ENCODE measurements at places on chromosomes 3 and 15.

GRCh38 chr15:101019366-101019896 lies 100.3 kb downstream of the LRRK1 start:
- no peak for DNase-seq

DNA sequence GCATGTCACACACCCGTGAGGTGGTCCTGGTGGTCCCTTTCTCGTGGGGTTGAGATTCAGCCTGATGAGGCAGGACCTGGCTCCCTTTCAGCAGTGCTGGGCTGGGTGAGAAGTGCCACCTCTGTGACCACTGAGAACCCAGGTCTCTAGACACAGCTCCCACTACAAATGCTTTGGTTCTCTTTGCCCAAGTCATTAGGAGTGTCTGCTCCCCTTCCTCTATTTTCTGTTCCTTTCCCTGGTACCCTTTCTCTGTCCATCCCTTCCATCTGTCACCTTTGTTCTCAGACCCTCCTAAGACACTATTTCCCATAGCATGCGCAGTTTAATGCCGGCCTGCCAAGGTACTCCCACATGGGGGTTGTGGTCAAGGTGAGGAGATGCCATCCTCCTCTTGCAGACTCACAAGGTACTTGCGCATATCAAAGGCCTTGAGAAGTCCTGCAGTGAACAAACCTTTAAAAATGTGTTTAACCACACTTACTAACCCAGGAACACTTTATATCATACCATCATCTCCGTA lies 297.7 kb downstream of the LRTM1 start:
- DNase-seq, result no peak

- no peak for DNase-seq
These were observed 687 bp downstream of the ALDH1A3 start for GRCh38 chr15:100880139-100880896.

DNA sequence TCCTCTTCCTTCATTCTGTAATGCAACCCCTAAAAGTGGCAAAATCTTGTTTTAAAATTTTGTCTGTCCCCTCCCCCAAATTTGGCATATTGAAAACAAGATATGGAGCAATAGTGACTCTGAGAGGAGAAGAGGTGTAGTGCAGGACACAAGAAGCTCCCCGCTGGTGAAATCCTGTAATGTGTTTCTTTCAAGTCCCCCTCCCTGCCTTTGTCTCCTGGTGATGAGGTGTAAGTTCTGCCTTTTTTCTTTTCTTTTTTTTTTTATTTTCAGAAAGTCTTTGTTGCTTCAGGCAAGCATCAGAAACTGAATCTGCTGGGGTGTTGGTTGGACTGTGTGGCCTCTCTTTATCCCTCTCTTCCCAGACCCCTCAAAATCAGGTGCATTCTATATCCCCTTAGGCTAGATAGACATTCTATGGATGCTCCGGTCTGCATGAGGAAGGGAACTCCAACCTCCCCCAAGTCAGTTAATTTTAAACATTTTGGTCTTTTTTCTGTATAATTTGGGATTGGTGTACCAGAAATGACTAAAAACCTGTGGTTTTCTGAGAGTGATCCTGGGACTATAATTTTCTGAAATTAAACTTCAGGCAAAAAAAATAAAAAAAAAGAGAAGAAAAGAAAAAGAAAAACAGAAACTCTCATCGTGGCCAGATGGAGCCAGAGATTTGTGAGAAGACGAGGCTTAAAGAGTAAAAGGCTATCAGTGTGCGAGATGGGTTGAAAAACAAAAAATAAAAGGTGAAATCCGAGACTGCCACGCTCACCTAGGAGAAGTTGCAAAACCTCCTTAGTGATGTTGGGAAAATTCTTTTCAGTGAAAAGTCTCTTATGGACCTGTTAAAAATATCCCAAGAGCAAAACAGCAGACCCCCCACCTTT lies 21.4 kb downstream of the ACKR2 start:
- peak; percentile 30 for DNase-seq

DNA sequence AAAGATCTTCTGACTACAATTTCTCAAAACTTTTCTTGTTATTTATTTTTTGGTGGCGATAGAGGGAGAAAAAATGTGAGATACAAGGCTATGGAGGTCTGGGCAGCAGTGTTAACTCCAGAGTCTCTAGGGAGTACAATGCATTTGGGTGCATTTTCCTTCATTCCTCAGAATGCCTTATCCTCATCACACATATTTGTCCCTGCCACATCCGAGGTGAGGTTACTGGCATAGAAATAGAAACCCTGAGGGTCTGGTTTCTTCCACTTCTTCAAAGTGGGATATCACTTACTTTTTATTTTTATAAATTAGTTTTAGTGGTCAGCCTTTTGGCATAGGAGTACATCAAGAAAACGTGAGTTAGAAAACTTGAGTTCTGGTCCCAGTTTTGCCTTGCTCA lies 150.4 kb downstream of the TIGIT start:
- no peak for DNase-seq

- peak; percentile 87 for DNase-seq
These were observed 2.4 kb downstream of the ARHGEF3 start for GRCh38 chr3:56799251-56799882.

GRCh38 chr3:146166826-146167225 lies 5.8 kb upstream of the PLOD2 start:
- no peak for DNase-seq

GRCh38 chr15:51327081-51327480 lies 11.3 kb downstream of the CYP19A1 start:
- DNase-seq, result no peak

GRCh38 chr3:183514021-183514420 lies 41.5 kb downstream of the KLHL6 start:
- no peak for DNase-seq

GRCh38 chr3:159620281-159620680 lies 368.4 kb upstream of the IL12A start:
- DNase-seq, result no peak

GRCh38 chr3:11668243-11669235 lies 24.8 kb upstream of the VGLL4 start:
- DNase-seq, result no peak

DNA sequence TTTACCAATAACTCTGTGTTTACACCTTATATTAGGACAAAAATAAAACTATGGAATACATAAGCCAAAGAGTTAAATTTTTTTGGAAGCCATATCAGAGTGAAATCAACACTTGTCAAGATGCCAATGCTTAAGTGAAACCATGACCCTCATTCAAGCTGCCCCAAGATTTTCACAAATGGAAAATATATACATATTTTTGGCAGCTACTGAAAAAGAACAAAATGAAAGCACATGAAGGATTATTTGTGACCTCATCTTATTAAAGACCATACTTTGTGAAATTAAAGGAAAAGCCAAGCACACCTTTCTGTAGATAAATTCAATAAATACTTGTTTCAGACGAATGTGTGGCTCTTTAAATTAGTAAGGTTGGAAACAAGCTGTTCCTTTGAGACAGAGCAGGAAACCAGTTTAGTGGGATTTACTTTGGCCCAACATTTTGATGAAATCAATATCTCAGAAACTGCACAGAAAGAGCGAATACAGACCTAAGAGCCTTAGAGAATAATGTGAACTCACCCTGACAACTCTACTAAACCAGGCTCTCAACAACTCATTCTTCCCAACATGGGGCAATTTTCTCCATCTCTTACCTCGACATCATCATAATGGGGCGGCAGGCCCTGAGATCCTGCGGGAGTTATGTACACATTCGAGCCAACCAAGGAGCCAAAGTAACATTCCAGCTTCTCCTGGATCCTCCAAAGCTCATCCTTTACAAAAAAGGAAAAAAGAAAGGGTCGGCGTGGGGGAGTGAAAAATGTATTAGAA lies 11.1 kb downstream of the RIOX2 start:
- DNase-seq, result no peak

DNA sequence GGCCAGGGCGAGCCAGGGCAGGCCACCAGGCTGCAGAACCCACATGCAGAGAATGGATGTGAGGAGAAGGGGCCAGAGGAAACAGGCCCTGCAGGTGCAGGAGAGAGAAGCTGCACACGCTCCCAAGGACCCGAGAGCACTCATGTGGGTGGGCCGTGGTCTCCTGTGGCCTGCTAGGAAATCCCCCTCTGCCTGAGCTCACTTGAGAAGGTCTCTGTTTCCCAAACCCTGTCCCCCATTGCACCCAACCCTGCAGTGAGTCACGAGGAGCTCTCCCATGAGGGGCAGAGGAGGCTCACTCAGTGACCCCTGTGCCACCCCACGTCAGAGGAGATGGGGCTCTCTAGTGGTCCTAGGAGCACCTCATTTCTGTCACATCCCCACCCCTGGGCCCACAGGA lies 111.1 kb downstream of the KLF13 start:
- no peak for DNase-seq

- DNase-seq, result peak; percentile 10
These were observed 126.5 kb upstream of the THBS1 start for GRCh38 chr15:39454189-39454986.

DNA sequence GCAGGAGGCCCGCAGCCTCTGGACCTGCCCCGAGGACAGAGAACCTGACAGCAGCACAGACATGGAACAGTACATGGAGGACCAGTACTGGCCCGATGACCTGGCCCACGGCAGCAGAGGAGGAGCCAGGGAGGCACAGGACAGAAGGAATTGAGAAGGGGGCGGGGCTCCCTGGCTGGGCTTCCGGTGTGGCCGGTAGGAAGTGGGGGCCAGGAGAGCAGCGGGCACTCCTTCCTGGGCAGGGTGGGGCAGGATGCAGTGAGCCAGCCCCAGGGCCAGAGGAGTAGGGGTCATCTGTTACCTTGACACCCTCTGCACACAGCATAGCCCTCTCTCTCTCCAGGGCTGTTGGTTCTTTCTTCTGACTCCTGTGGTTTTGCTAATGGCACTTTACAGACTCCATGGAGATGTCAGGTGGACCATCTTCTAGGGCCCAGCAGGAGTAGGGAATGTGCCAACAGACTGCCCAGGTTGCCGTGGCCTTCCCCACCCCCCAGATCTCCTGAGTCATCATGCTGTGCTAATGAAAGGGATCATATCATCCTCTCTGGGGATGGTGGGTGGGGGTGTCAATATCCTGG lies 8.6 kb upstream of the ISG20 start:
- DNase-seq, result no peak

DNA sequence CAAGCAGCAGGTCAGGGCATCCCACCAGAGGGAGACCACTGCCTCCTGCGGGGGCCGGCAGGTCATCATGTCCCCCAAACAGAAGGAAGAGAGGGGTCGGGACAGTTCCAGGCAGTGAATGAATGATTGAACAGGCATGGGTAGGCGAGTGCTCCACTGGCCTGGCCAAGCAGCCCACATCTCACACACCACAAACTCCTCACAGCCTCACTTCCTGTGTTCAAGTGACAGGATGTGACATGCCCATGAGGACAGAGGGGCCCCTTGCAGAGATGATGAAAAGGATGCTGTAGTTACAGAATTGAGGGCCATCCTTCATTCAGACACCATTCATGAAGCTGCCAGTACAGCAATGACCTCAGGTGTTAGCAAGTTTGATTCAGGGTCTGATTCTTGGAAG lies 3.7 kb downstream of the IQSEC1 start:
- no peak for DNase-seq

DNA sequence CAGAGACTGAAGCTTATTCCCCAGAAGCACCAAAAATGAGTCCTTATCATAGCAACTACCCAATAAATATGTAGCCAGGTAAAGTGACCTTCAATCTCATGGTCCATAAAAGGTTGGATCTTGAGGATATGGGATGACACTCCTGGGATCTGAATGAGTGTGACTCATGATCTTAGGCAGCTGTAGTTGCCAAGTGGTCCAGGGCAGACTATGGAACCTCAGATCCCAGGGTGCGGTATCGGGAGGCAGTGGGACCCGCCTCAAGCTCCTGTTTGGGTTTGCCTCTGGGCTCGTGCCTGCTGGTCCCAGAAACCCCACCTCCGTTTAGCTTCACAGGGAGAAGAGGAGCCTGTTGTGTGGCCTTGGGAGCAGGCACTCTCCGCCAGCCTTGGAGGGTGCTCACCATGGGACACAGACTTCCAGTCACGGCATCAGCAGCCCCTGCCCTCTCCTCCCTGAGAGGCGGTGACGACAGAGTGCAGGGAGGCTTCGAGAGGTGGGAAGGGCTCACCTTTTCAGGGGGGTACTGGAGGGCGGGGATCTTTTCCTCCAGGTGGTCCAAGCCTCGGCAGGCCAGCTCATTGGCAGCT lies 8.1 kb downstream of the PLIN1 start:
- no peak for DNase-seq

DNA sequence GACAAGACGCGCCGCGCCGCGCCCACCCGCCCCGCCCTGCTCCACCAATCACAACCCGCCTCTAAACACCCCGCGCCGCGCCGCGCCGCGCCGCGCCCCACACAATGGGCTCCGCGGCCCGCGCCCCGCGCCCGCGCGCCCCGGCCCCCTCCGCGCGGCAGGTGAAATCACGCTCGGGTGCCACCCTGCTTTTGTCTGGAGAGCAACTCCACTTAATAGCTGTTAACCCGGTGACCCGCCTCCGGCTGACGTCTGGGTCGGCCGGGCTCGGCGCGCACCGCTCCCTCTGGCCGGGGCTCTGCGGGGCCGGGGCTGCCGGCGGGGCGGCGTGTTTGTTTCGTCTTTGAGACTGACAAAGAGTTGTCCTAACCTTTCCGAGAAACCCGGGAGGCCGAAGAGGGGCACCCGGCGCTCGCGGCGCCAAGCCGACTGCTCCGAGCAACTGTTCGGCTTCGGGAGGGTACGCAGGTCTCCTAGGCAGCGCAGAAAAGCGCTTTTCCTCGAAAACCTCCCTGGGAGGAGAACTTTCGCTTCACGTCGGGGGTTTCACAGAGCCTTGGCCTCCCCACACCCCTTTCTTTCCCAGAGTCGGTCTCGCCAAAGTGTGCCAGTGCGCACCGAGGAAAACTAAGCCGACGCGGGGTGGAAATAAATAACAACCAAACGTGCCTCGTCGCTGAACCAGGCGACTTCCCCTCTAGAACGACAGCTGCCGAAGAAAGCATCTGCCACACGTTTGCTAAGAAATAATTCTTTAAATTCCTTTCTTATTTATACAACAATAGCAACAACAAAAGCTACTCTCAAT lies 518.4 kb downstream of the FOXP1 start:
- no peak for DNase-seq

DNA sequence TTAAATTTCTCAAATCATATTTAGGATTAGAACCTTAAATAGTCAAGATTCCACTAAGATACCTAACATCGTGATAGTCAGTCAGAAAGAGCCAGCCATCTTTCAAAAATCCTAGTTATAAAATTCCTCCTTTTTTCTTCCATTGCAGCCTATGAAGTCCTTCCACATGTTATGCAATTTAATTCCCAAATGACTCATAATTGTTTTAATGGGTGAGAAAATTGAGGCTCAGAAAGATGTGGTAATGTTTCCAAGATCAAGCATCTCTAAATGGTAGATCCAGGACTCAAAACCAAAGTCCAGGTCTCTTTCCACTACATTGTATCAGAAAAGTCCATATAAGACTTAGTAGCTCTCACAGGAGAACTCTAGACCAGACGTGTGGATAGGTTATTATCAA lies 9.5 kb downstream of the CFAP44 start:
- DNase-seq, result no peak

GRCh38 chr3:63967675-63968611 lies 55.4 kb downstream of the PSMD6 start:
- no peak for DNase-seq

All from SHP77 treated with DMSO at 0.1 percent for 48 hours (cell line).